ENCODE measurements at places on chromosomes 2 and 18.

- H3K27me3 ChIP-seq: no peaks in the 10 kb centered on the region
- no peak overlapping the region for H3K27ac ChIP-seq
- no peak for DNase-seq
- no peaks in the 10 kb centered on the region for H3K36me3 ChIP-seq
Observed at GRCh38 chr2:138155304-138155703, 191.0 kb downstream of the HNMT start.

- no peaks in the 10 kb centered on the region for H3K27me3 ChIP-seq
- DNase-seq: no peak
- H3K27ac ChIP-seq: peak overlapping the region; percentile 39
- peaks cover 29% of the 10 kb centered on the region for H3K4me1 ChIP-seq
Observed at GRCh38 chr2:186542002-186542401, 47.9 kb upstream of the ITGAV start.

- H3K27ac ChIP-seq: no peak overlapping the region
- H3K36me3 ChIP-seq: no peaks in the 10 kb centered on the region
- H3K27me3 ChIP-seq: peaks cover 11% of the 10 kb centered on the region
Observed at GRCh38 chr2:66582987-66583880, 148.3 kb downstream of the MEIS1 start.

- no peak overlapping the region for H3K4me3 ChIP-seq
- H3K4me1 ChIP-seq: 0 out of 2 replicates have a peak, but pooled peaks cover 8% of the 10 kb centered on the region
- H3K36me3 ChIP-seq: no peaks in the 10 kb centered on the region
- DNase-seq: peak; percentile 68
Observed at GRCh38 chr2:191878548-191879279, 31.8 kb upstream of the CAVIN2 start.

DNA sequence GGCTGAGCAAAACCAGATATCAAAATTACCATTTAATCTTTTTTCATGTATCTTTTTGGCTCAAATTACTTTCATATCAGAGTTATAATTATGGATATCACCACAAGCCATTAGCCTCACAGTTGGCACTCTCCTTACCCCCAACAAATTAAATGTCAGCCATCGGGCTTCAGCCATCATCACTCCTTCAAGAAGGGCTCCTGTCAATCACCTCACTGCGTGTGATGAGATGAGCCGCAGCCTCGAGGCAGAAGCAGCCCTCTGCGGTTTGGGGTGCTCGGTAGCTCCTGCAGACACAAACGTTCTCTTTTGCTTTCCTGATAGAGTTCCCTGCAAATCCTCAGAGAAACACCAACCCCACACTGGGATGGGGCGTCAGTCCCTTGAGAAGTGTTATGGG lies 94.1 kb downstream of the DNER start:
- no peak overlapping the region for H3K27ac ChIP-seq
- H3K4me1 ChIP-seq: no peaks in the 10 kb centered on the region
- no peak overlapping the region for H3K4me3 ChIP-seq
- H3K36me3 ChIP-seq: no peaks in the 10 kb centered on the region
- DNase-seq: no peak

DNA sequence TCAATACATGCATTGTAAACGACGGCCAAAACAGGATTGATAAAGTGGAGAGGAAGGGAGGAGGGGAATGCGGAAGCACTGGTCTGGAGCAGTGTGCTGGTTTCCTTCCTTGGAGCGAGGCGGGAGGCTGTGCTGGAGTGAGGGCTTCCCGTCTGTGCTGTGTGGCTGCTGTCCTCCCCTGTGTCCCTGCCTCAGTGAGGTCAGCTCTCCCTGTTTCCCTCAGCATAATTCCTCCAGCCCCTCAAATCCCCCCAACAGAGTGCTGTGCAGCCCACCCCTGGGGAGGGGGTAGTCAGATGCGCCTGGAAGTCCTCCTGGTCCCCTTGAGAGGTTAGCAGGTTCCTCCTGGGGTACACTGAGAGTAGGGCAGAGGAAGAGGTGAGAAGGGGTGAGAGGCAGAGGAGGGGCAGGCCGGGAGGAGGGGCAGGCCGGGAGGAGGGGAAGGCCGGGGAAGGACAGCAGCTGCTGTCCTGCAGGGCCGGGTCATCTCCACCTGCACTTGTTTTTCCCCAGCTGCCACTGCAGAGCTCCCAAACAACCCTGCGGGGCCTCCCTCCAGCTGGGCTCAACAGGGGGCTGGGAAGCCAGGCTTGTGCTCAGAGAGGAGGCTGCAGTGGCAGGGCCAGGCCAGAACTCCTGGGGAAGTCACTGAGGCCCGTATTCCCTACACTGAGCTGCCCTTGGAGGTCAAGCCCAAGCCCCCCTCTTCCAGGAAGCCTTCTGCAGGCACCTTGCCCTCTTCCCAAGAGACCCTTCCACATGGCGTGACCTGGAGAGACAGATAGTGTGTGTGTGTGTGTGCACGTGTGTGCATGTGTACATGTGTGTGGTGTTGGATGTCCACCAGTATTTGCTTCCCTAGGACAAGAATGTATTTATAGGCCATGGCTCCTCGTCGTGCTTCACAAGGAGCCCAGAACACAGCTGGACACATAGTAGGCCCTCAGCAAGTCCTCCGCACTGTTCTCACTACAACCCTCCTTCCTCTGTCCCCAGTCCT lies 13.2 kb upstream of the ATP6V1B1 start:
- H3K4me3 ChIP-seq: no peak overlapping the region
- no peaks in the 10 kb centered on the region for H3K4me1 ChIP-seq
- no peak overlapping the region for H3K27ac ChIP-seq
- H3K27me3 ChIP-seq: no peaks in the 10 kb centered on the region

GRCh38 chr2:128605421-128605820 lies 286.8 kb upstream of the HS6ST1 start:
- no peaks in the 10 kb centered on the region for H3K36me3 ChIP-seq
- H3K27me3 ChIP-seq: no peaks in the 10 kb centered on the region
- DNase-seq: no peak
- H3K4me3 ChIP-seq: no peak overlapping the region
- H3K4me1 ChIP-seq: no peaks in the 10 kb centered on the region

DNA sequence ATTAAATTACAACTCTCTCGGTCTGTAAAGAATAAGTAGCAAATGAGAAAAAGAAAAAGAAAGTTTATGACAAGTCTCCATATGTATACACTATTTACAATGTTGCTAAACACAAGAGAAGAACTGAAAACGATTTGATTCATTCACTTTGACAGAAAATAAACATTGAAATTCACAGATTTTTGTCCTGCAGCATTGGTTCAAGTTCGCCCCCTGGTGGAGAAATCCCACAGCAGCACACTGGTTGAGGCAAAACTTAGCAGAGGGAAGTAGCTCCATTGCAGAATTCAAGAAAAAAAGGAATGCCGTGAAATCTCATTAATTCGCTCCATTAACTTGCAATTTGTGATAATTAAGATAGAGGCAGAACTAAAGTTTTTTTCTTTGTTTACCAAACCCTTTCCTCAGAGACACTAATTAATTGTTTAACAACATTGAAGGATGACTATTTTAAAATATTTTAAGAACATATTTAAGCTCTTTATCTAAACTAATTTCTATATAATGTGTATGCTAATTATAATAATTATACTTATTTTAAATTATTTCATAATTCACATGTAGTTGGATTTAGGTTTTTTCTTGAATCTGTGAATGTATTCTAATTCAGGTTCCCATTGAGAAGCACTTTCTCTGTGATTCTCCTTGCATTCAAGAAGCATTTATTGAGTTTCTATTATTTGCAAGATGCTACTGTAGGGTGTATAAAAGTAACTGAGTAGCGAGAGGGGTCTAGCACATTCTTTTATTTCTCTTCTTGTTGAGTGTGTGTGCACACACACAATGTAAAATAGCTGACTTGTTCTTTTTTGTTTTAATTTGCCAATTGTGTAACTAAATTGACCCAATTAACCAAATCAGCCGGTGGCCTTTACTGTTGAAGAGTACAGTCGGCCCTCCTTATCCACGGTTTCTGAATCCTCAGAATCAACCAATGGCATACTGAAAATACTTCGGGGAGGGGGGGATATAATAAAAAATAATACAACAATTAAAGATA lies 74.1 kb downstream of the COL4A3 start:
- H3K27me3 ChIP-seq: no peaks in the 10 kb centered on the region
- no peak overlapping the region for H3K27ac ChIP-seq
- no peaks in the 10 kb centered on the region for H3K4me1 ChIP-seq
- DNase-seq: peak; percentile 65
- no peaks in the 10 kb centered on the region for H3K36me3 ChIP-seq

DNA sequence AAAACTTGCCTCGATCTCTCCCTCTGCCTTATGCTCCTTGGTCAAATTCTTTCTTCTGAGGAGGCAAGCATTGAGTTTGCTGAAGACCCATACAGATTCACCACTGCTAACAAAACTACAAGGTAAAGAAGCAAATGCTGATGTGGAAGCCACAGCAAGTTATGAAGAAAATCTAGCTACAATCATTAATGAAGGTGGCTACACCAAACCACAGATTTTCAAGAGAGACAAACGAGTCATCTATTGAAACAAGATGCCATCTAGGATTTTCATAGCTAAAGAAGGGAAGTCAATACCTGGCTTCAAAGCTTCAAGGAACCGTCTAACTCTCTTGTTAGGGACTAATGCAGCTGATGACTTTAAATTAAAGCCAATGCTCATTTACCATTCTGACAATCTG lies 203.2 kb downstream of the METTL4 start:
- H3K36me3 ChIP-seq: no peaks in the 10 kb centered on the region
- no peaks in the 10 kb centered on the region for H3K27me3 ChIP-seq
- H3K4me3 ChIP-seq: no peak overlapping the region
- DNase-seq: no peak
- H3K27ac ChIP-seq: no peak overlapping the region

DNA sequence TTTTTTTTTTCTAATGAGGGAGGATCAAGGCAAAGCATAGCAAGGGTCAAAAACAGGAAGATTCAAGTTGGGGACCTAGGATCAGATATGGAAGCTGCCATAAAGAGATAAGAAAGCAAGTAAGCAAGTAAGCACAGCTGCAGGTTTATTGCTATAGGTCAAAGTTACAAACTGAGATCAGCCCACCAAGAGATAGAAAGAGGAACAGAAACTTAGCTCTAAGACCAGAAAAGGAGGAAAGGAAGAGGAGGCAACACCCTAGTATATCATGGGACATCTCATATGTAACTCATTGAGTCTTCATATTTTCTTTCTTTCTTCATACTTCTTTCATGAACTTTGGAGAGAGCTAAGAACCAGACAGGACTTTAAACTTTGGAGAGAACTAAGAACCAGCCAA lies 295.9 kb upstream of the CRIM1 start:
- no peaks in the 10 kb centered on the region for H3K27me3 ChIP-seq
- H3K27ac ChIP-seq: no peak overlapping the region
- no peaks in the 10 kb centered on the region for H3K4me1 ChIP-seq
- no peak for DNase-seq
- no peaks in the 10 kb centered on the region for H3K36me3 ChIP-seq
- no peak overlapping the region for H3K4me3 ChIP-seq

DNA sequence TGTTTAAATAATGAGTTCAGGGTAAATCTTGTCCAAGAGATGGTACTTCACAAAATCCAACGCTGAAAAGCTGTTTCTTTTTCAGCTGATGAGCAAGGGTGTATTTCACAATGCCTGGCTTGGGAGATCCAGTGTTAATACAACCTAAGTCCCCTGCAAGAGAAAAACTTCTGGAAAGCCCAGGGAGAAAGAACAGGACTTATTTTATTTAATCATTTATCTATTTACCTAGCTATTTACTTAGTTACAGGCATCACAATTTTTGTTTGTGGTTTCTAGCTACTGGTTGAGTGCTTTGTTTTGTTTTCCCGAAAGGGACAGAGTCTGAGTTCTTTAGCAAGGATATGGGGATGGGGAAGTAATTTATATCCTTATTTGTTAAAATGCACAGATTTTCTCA lies 598.2 kb upstream of the SYT4 start:
- no peaks in the 10 kb centered on the region for H3K4me1 ChIP-seq
- DNase-seq: no peak
- H3K36me3 ChIP-seq: no peaks in the 10 kb centered on the region
- H3K4me3 ChIP-seq: no peak overlapping the region
- no peak overlapping the region for H3K27ac ChIP-seq

DNA sequence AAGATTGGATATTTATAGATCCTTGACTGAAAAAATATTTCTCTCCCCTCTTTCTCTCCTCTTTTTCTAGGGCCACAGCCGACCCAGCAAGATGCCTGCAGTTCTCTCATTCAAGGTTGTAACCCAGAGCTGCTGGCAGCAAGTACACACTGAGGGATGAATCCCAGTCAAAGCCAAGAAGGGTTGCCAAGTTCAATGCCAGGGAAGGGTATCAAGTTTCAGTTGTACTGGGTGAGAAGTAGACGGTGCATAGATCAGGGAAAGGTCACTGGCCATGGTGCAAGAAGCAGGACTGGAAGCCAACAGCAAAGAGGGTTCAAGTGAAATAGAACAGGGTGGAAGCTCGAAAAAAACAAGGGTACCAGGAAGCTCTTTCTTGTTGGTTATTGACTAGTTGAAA lies 170.2 kb downstream of the NRP2 start:
- H3K27ac ChIP-seq: no peak overlapping the region
- no peak for DNase-seq
- H3K27me3 ChIP-seq: no peaks in the 10 kb centered on the region
- H3K4me3 ChIP-seq: no peak overlapping the region
- no peaks in the 10 kb centered on the region for H3K36me3 ChIP-seq
- no peaks in the 10 kb centered on the region for H3K4me1 ChIP-seq

Measured in PC-9 (cell line).